Activated T-helper 1 cell treated with anti-CD3 and anti-CD28 coated beads, Interleukin-12 subunit alpha, Interleukin-12 subunit beta, Interleukin-2, Interleukin-4 antibody, amounts not matched to agents 30 ng/mL and 10 ng/mL and 1 ng/mL, durations not matched to agents 14 hours and 24 hours and 36 hours (primary cell): ENCODE measurements at places on chromosomes 4 and X.

DNA sequence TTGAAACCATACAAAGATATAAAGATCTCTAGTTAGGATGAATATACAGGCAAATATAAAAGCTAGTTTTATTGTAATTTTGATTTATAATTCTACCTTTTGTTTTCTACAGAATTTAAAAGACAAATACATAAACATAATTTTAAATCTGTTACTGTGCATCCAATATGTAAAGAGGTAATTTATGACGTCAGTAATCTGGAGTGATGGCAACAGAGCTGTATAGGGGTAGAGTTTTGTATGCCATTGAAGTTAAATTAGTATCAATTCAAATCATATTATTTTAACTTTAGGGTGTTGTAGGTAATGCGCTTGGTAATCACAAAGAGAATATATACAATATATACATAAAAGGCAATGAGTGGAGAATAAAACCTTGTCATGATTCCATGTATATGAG is 183.7 kb upstream of the ARHGAP24 start:
- no peak overlapping the region for H3K27ac ChIP-seq
- no peaks in the 10 kb centered on the region for H3K4me1 ChIP-seq
- H3K36me3 ChIP-seq: no peaks in the 10 kb centered on the region
- DNase-seq: no peak

GRCh38 chr4:156576946-156577345 is 394.7 kb downstream of the PDGFC start:
- H3K4me1 ChIP-seq: no peaks in the 10 kb centered on the region
- H3K27me3 ChIP-seq: no peaks in the 10 kb centered on the region

GRCh38 chr4:67201334-67201733 is 344.0 kb downstream of the CENPC start:
- H3K4me3 ChIP-seq: no peak overlapping the region
- no peaks in the 10 kb centered on the region for H3K4me1 ChIP-seq
- no peaks in the 10 kb centered on the region for H3K36me3 ChIP-seq
- no peak for DNase-seq
- no peak overlapping the region for H3K27ac ChIP-seq

DNA sequence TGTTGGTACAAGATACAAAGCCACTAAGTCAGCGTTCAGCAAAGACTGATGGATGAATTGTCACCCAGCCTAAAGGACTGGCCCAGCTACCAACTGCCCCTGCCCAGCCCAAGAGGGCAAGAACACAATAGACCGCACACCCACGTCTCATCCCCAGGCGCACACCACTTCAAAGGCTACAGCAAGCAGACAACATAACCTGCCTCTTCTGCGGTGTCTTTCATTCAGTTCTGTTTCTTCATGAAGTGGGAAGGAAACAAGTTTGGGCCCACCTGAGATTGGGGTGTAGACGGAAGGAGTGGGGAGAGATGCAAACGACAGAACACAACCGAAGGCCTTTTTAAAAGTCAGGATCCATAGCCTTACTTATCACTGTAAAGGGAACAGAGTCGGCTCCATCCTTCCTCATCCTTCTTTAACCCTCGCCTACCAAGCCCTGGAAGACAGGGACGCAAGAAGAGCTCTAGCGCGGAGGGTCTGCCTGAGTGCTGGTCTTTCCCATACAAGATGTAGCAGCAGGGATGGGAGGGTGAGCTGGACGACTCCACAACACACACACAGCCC is 691 bp downstream of the SCARB2 start:
- H3K27me3 ChIP-seq: peaks cover 28% of the 10 kb centered on the region
- peak overlapping the region; percentile 67 for H3K27ac ChIP-seq
- H3K4me1 ChIP-seq: peaks cover 39% of the 10 kb centered on the region
- peaks cover 3% of the 10 kb centered on the region for H3K36me3 ChIP-seq

DNA sequence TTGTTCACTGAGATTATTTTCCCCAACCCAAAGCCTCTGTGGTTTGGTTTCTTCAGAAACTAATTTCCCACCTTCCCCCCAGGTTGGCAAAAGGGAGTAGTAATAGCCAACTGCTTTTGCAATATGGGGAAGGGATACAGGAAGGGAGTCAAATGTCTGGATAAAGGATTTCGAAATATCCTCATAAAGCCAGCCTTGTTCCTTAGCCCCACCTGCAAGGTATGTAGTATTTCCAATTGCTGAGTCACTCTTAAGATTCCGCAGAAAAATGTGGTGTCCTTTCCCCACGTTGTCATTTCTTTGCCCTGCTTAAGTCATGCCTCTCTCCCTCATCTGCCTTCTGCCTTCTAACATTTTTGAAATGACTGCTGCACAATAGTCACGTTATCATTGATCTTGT is 138.8 kb upstream of the DCAF8L1 start:
- no peaks in the 10 kb centered on the region for H3K4me1 ChIP-seq
- H3K27me3 ChIP-seq: no peaks in the 10 kb centered on the region
- no peak overlapping the region for H3K4me3 ChIP-seq
- no peak overlapping the region for H3K27ac ChIP-seq

GRCh38 chr4:120568731-120569130 is 353.8 kb downstream of the PRDM5 start:
- H3K4me1 ChIP-seq: no peaks in the 10 kb centered on the region
- no peaks in the 10 kb centered on the region for H3K27me3 ChIP-seq
- no peak overlapping the region for H3K27ac ChIP-seq
- no peak for DNase-seq
- H3K36me3 ChIP-seq: no peaks in the 10 kb centered on the region

DNA sequence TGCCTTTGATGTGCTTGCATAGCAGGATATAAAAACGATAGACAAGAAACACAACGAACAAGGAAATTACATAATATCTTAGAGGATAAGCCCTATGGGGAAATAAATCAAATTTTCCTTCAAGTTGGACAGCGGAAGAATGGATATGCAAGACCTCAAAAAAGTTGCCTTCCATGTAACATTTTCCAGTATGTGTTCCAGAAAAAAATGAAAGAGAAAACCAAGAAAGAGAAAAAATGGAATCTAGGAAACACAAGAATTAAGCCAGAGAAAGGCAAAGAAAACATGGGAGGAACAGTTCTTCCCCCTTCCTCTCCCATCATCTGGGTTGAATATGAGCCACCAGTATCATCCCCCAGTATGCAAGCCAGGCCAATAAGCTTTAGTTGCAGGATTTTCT is 34.6 kb upstream of the MID1 start:
- no peaks in the 10 kb centered on the region for H3K27me3 ChIP-seq
- no peaks in the 10 kb centered on the region for H3K4me1 ChIP-seq
- H3K4me3 ChIP-seq: no peak overlapping the region
- H3K36me3 ChIP-seq: no peaks in the 10 kb centered on the region
- DNase-seq: no peak

GRCh38 chr4:158015241-158015640 is 157.6 kb downstream of the GASK1B start:
- H3K4me3 ChIP-seq: no peak overlapping the region
- no peak for DNase-seq
- no peaks in the 10 kb centered on the region for H3K27me3 ChIP-seq
- no peak overlapping the region for H3K27ac ChIP-seq

DNA sequence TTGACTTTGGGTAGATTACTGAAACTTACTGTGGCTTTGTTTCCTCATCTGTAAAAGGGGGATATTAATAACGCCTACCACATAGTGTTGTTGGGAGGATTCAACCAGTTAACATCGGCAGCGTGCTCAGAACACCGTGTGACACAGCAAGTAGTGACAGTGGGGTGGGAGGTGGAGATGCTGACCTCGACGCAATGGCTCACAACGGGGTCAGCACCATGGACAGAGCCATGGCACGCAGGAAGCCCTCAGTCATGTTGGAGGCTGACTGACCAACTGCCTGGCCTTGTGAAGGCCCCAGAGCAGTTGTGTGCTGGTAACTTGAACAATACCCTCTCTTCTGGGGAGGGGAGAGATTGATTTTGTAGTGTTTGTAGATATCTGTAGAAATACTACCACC is 93.2 kb downstream of the WFS1 start:
- no peaks in the 10 kb centered on the region for H3K4me1 ChIP-seq
- no peaks in the 10 kb centered on the region for H3K36me3 ChIP-seq
- no peak overlapping the region for H3K27ac ChIP-seq
- no peak overlapping the region for H3K4me3 ChIP-seq

GRCh38 chrX:45711231-45711630 is 510.6 kb upstream of the DIPK2B start:
- H3K4me1 ChIP-seq: peaks cover 55% of the 10 kb centered on the region
- peak overlapping the region; percentile 90 for H3K27ac ChIP-seq
- H3K27me3 ChIP-seq: no peaks in the 10 kb centered on the region
- no peak overlapping the region for H3K4me3 ChIP-seq

- H3K36me3 ChIP-seq: peaks cover 25% of the 10 kb centered on the region
- no peak for DNase-seq
- no peaks in the 10 kb centered on the region for H3K27me3 ChIP-seq
- no peak overlapping the region for H3K4me3 ChIP-seq
Observed at GRCh38 chr4:25770847-25771246, 91.9 kb downstream of the SEL1L3 start.

- no peaks in the 10 kb centered on the region for H3K36me3 ChIP-seq
- no peak overlapping the region for H3K27ac ChIP-seq
- no peak overlapping the region for H3K4me3 ChIP-seq
Observed at GRCh38 chr4:95537191-95537590, 11.6 kb downstream of the UNC5C start.

GRCh38 chr4:139191373-139191772 is 14.4 kb upstream of the ELF2 start:
- no peak for DNase-seq
- H3K36me3 ChIP-seq: no peaks in the 10 kb centered on the region
- H3K4me1 ChIP-seq: peaks cover 6% of the 10 kb centered on the region
- no peak overlapping the region for H3K27ac ChIP-seq
